ENCODE measurements at places on chromosomes 5 and 9.

DNA sequence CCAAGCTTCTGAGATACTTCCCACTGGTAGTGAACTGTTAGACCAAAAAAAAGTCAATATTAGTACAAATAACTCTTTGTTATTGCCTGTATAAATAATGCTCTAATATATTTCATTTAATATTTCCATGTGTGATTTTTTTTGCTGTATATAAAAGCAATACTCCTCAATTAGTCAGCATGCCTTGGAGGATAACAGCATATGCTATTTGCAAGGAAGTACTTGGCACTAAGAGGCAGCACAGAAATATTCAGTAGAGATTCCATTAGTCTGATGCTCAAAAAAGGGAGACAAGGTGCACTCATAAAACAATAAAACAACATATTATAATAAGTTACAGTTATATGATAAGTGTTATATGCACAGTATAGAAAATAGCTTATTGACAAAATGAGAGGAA lies 296.6 kb upstream of the MPDZ start:
- DNase-seq: no peak

DNA sequence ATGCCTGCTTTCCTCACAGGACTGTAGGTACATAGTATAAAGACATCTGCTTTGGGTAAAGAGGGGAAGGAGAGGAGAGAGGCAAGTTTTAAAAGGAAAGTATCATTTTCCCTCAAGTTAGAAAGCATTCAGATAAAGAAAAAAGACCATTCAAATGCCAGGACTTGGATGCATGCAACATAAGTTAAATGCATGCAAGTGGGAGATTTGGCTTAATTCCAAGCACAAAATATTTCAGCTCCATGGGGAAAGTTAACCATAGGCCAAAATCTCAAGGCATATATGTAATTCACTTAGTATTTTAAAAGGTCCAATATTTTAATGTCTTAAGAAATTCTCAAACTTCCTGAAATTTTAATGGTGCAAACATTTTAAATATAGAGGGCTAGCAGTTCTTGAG lies 36.4 kb downstream of the POU5F2 start:
- DNase-seq: no peak

- peak; percentile 25 for DNase-seq
These were observed 84.4 kb upstream of the SPIN1 start for GRCh38 chr9:88303721-88304451.

DNA sequence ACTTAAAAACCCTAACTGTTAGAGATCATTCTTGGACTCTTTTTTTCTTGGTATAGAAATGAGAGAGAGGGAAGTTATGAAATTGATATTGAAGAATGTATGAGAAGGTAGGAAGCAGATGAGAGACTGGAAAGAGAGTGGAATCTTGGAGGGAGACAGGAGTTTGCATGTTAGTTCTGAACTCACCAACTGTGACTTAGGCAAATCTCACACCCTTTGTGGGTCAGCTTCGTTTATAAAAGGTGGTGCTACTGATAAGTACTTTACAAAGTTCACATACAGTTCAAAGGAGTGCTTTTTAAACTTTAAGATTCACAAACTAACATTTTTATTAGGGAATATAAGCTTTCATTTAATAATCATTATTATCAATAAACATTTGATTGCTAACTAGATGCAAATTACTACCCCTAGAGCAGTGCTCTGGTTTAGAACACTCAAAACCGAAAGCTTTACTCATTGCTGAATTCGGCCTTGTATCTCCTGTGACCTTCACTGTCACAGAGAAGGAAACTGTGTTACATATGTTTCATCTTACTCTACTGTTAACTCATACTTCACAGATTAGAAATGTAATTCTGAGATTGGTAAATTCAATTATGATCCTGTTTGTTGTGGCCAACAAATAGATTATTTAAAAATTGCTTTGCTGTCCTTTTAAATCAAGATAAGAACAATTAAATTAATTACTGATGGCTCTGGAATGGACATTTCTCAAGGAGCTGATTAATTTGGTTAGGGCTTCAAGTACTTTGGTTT lies 143.2 kb downstream of the RMI1 start:
- no peak for DNase-seq

GRCh38 chr5:151155775-151156506 lies 1.6 kb downstream of the ANXA6 start:
- no peak for DNase-seq

- no peak for DNase-seq
These were observed 62.7 kb upstream of the GRAMD2B start for GRCh38 chr5:126360467-126360866.

- no peak for DNase-seq
These were observed 1.8 kb upstream of the LRRC14B start for GRCh38 chr5:189486-189885.

GRCh38 chr5:123673107-123673506 lies 161.1 kb downstream of the CSNK1G3 start:
- DNase-seq: no peak

DNA sequence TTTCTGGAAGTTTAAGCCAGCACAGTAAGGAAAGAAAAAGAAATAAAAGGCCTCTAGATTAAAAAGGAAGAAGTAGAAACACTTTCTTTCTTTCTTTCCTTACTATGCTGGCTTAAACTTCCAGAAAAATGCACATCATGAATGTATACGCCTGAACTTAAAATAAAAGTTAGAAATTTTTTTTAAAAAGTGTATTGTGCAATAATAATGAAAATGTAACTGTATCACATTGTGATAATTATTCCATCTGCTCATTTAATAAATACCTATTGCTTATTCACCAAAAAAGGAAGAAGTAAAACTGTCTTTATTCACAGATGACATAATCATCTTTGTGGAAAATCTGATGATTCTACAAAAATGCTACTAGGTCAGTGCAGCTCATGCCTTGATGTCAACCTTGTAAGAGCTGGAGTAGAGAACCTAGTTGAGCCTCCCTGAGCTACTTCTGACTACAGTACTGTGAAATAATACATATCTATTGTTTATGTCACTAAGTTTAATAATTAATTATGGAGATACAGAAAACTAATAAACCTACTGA lies 49.4 kb downstream of the MCTP1 start:
- no peak for DNase-seq

Measured in CD4-positive, alpha-beta T cell treated with Interleukin-2 at 100 ng/mL for 4 hours (primary cell).